ENCODE measurements at places on chromosomes 1 and 21. TPM values are rescaled to one million over a fixed set of nuclear protein-coding genes. Genes with fewer than 3 reads are reported as not detected.

DNAJC16 gene
- total RNA-seq = 46.8 TPM

PSMA5 gene
- total RNA-seq = 30.3 TPM

ATP1A1 gene
- 770 TPM for total RNA-seq

ABCG1 gene
- 34.1 TPM for total RNA-seq

ANKRD35 gene
- total RNA-seq = 1.5 TPM

KIF2C gene
- total RNA-seq = 1.2 TPM

DIRAS3 gene
- total RNA-seq = 2.2 TPM

METTL18 gene
- total RNA-seq = 12.6 TPM

ATP6V1G3 gene
- not detected for total RNA-seq

NCAM2 gene
- total RNA-seq = 1.7 TPM

KRTAP11-1 gene
- total RNA-seq = not detected

S100A12 gene
- not detected for total RNA-seq

WDR64 gene
- total RNA-seq = not detected

ZBTB17 gene
- total RNA-seq = 34.9 TPM

MINDY1 gene
- 50.9 TPM for total RNA-seq

NR1I3 gene
- not detected for total RNA-seq

TOR3A gene
- 39.6 TPM for total RNA-seq

Data from thyroid gland (tissue), 4 donors.